Effector memory CD4-positive, alpha-beta T cell (primary cell): ENCODE measurements at places on chromosomes 11 and 22.

DNA sequence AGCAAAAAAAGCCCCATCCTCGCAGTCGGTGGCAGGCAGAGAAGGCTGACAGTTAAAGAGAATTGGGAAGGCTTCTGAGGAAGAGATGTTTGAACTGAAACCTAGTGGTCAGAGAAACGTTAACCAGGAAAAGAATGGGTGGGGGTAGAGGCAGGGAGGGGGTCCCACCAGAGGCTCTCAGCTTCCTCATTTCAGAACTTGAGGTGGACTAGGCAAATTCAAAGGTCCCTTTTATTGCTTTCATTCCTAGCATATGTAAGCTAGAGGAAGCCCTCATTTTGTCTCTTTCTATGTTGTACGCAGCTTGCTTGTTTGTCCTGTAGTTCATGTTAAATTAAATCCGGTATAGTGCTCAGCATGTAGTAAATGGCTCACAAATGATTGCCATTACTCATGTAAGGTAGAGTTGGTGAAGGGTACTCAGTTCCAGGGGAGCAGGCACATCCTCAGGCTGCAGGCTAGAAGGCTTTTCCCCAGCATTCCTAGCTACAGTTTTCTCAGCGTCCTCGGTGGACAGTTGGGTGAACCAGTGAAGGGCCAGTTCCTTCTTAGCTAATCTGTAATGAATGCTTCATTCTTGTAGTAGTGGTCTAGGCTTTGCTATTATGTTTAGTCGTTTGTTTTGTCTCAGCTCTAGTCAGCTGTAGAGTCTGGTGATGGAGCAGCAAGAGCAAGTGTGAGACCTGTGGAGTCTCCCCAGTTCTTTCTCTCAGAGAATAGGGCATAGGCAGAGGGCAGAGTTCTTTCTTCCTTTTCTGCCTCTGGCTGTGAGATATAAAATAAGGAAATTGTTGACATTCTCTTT lies 58.6 kb downstream of the UVRAG start:
- no peak for DNase-seq
- no peak overlapping the region for H3K4me3 ChIP-seq
- no peak overlapping the region for H3K27ac ChIP-seq

- no peak overlapping the region for H3K4me3 ChIP-seq
- no peak for DNase-seq
- H3K36me3 ChIP-seq = no peaks in the 10 kb centered on the region
- peaks cover 61% of the 10 kb centered on the region for H3K4me1 ChIP-seq
- H3K27me3 ChIP-seq = no peaks in the 10 kb centered on the region
Observed at GRCh38 chr11:118243161-118243560, 9.0 kb downstream of the MPZL3 start.

- H3K4me3 ChIP-seq = no peak overlapping the region
- H3K27ac ChIP-seq = no peak overlapping the region
- H3K27me3 ChIP-seq = no peaks in the 10 kb centered on the region
Observed at GRCh38 chr11:19816817-19817216, 104.2 kb downstream of the NAV2 start.

- H3K4me1 ChIP-seq = no peaks in the 10 kb centered on the region
- no peaks in the 10 kb centered on the region for H3K27me3 ChIP-seq
- no peaks in the 10 kb centered on the region for H3K36me3 ChIP-seq
- no peak overlapping the region for H3K27ac ChIP-seq
Observed at GRCh38 chr11:30365793-30366517, 43.1 kb downstream of the ARL14EP start.

GRCh38 chr11:118609380-118610224 lies 2.2 kb downstream of the PHLDB1 start:
- H3K36me3 ChIP-seq = no peaks in the 10 kb centered on the region
- peak overlapping the region; percentile 22 for H3K27ac ChIP-seq
- peaks cover 36% of the 10 kb centered on the region for H3K4me1 ChIP-seq
- peak overlapping the region; percentile 68 for H3K4me3 ChIP-seq
- DNase-seq = no peak

GRCh38 chr22:43998679-43999264 lies 25.3 kb upstream of the PARVB start:
- no peak overlapping the region for H3K4me3 ChIP-seq
- DNase-seq = no peak
- H3K4me1 ChIP-seq = peaks cover 5% of the 10 kb centered on the region
- no peaks in the 10 kb centered on the region for H3K27me3 ChIP-seq

- H3K27me3 ChIP-seq = no peaks in the 10 kb centered on the region
- H3K4me1 ChIP-seq = no peaks in the 10 kb centered on the region
- DNase-seq = no peak
- H3K36me3 ChIP-seq = no peaks in the 10 kb centered on the region
- no peak overlapping the region for H3K4me3 ChIP-seq
- no peak overlapping the region for H3K27ac ChIP-seq
Observed at GRCh38 chr11:131178596-131178995, 191.8 kb upstream of the NTM start.

GRCh38 chr22:48359613-48359965 lies 1468.1 kb downstream of the BRD1 start:
- no peak for DNase-seq
- no peak overlapping the region for H3K4me3 ChIP-seq

DNA sequence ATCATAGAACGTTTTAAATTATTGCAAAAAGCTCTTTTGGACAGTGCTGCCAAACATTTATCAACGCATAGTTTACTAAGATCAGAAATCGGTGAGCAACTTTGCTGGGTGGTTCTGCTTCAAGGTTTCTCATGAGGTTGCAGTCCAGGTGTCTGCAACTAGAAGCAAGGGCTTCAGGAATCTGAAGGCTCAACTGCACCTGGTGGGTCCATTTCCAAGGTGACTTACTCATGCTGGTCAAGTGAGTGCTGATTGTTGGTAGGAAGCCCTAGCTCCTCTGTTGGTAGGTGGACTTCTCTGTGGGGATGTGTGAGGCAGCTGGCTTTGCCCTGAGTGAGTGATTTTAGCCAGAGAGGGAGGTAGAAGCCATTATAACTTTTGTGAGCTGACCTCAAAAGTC lies 22.5 kb downstream of the ARHGEF12 start:
- no peak overlapping the region for H3K4me3 ChIP-seq
- H3K4me1 ChIP-seq = no peaks in the 10 kb centered on the region
- no peak overlapping the region for H3K27ac ChIP-seq
- no peaks in the 10 kb centered on the region for H3K27me3 ChIP-seq
- DNase-seq = no peak

DNA sequence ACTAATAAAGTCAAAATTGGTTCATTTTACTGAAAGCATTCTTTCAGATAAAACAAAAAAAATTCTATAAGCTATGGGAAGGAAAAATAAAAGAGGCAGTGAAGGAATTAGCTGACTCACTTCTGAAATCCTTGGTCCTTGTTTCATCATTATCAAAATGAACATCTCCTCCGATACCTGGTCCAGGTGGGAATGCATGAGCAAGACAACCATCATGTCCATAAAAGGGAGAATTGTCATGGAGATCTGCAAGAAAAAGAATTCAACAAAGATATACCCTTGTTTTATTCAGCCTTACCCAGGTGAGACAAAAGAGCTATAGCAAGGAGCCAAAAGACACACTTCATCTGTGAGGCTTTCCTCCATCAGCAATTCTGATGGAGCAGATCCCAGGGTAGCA lies 27.2 kb downstream of the MMP10 start:
- no peaks in the 10 kb centered on the region for H3K36me3 ChIP-seq
- H3K4me3 ChIP-seq = no peak overlapping the region
- peaks cover 2% of the 10 kb centered on the region for H3K27me3 ChIP-seq
- H3K4me1 ChIP-seq = no peaks in the 10 kb centered on the region
- H3K27ac ChIP-seq = no peak overlapping the region
- DNase-seq = no peak

GRCh38 chr11:94757037-94757735 lies 11.0 kb upstream of the AMOTL1 start:
- H3K27ac ChIP-seq = no peak overlapping the region
- no peaks in the 10 kb centered on the region for H3K36me3 ChIP-seq
- H3K4me1 ChIP-seq = no peaks in the 10 kb centered on the region
- DNase-seq = no peak

DNA sequence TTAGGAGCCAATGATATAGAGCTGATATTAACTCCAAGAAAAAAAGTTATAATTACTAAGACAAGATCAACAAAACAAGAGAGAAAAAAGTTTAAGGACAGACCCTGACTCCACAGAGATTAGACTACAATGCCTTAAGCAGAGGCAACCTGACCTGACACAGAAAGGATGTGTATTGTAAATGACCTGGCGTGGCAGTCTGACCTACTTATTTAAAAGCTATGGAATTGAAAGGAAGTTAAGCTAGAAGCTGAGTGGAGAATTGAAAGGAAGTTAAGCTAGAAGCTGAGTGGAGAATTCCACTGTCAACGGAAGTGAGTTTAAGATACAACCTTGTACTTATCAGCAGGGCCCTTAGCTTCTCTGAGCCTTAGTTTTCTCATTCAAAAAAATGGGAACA lies 885.4 kb downstream of the OPCML start:
- H3K4me3 ChIP-seq = no peak overlapping the region
- H3K4me1 ChIP-seq = no peaks in the 10 kb centered on the region
- no peak for DNase-seq
- no peak overlapping the region for H3K27ac ChIP-seq

DNA sequence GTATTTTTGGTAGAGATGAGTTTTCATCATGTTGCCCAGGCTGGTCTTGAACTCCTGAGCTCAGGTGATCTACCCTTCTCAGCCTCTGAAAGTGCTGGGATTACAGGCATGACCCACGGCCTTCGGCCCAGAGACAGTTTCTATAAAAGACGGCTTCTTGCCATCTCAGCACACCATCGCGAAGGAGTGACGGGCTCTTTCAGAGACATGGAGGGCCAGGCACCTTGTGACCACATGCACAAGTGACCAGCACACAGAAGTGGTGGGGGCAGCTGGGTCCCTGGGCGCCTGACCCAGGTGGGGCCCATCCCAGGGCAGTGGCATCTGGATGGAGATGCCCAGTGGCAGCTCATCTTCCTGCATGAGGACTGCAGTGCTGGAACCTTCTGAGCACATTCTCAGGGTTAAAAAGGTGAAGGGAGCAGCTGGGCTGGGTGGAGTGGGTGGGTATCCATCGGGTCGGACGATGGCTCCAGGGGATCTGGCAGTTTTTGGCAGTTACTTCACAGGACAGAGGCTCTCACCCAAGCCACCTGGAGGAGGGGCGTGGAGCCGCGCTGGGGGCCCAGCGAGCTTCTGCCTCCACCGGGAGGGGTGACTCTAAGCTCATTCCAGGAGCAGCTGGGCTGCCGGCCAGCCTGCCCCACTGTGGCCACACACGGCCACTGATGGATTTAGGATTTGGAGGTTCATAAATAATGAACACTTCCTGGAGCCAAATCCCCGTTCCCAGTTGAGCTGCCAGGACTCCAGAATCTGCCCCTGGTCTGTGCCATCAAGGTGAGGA lies 373.0 kb downstream of the CTTN start:
- H3K4me1 ChIP-seq = no peaks in the 10 kb centered on the region
- no peaks in the 10 kb centered on the region for H3K27me3 ChIP-seq
- no peak overlapping the region for H3K4me3 ChIP-seq
- H3K36me3 ChIP-seq = no peaks in the 10 kb centered on the region

GRCh38 chr11:75872887-75873416 lies 57.9 kb downstream of the UVRAG start:
- no peaks in the 10 kb centered on the region for H3K36me3 ChIP-seq
- H3K4me1 ChIP-seq = no peaks in the 10 kb centered on the region
- no peak overlapping the region for H3K4me3 ChIP-seq
- H3K27ac ChIP-seq = no peak overlapping the region
- H3K27me3 ChIP-seq = no peaks in the 10 kb centered on the region

- DNase-seq = no peak
- H3K4me1 ChIP-seq = no peaks in the 10 kb centered on the region
- no peak overlapping the region for H3K27ac ChIP-seq
- H3K36me3 ChIP-seq = no peaks in the 10 kb centered on the region
- no peak overlapping the region for H3K4me3 ChIP-seq
- no peaks in the 10 kb centered on the region for H3K27me3 ChIP-seq
Observed at GRCh38 chr11:26931881-26932280, 62.0 kb upstream of the FIBIN start.

DNA sequence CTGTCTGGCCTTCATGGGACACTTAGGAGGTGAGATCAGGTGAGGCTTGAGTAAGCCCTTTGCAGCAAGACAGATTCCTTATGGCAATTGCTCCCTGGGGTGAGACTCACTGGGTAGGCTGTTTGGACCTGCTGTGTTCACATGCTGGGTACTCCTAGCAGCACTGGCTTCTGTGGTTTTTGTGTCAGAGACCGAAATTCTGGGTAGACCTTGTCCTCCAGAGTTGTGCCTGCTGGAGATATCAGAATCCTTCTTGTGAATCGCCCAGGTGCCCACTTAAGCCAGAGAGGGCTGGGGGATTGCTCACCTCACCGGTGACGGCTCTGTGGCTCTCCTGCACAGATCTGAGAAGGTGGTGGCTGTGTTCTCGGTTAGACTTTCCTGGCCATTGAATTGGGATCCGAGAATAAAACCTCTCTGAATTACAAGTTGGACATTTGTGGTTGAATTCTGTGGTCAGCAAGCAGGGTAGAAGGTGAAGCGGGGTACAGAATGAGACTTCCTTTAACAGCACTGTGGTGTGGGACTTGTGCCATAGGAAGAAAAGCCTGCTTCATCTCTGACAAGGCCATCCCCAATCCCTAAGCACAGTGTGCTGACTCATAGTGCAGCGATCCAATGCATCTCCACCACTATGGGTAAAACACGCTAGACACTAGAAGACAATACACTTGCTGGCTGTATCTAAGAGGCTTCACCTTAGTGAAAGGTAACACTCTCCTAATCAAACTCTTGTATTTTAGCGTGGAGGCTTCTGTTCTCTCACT lies 52.5 kb upstream of the TTC12 start:
- H3K27me3 ChIP-seq = no peaks in the 10 kb centered on the region
- no peak overlapping the region for H3K4me3 ChIP-seq
- no peak overlapping the region for H3K27ac ChIP-seq
- no peak for DNase-seq
- no peaks in the 10 kb centered on the region for H3K36me3 ChIP-seq
- no peaks in the 10 kb centered on the region for H3K4me1 ChIP-seq

- no peaks in the 10 kb centered on the region for H3K36me3 ChIP-seq
- no peak for DNase-seq
- no peak overlapping the region for H3K4me3 ChIP-seq
- no peak overlapping the region for H3K27ac ChIP-seq
- no peaks in the 10 kb centered on the region for H3K27me3 ChIP-seq
Observed at GRCh38 chr11:7604331-7604955, 68.9 kb downstream of the CYB5R2 start.

DNA sequence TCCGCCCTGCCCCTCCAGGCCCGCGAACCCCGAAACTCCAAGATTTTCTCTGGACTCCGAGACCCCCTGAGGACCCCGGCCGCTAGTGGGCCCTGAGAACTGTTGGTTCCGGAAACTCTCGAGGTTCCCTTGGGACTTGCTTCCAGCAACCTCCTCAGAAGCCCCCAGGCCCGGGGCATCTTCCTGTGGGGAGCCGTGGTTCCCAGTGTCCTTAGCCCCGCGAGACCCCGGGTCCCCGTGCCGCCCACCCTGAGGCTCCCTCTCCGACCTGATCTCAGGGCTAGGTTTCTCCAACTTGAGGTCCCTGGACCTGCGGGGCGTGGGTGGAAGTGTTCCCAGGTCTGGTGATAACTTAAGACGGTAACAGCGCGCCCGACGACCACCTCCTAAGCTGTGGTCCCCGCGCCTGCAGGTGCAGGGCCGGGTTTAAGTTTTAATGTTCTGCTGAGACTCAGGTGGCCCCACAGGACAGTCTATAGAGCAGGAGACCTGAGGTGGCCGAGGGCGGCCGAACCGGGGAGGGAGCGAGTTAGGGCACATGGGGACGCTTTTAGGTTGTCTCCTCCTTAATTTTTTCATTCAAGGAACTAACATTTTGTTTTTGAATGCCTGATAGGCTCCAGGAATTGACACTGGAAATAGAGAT lies 720 bp downstream of the FAM118A start:
- H3K4me3 ChIP-seq = peak overlapping the region; percentile 79
- DNase-seq = no peak
- no peaks in the 10 kb centered on the region for H3K36me3 ChIP-seq
- no peaks in the 10 kb centered on the region for H3K27me3 ChIP-seq
